Central memory CD8-positive, alpha-beta T cell (primary cell): ENCODE measurements at places on chromosomes 4 and X.

DNA sequence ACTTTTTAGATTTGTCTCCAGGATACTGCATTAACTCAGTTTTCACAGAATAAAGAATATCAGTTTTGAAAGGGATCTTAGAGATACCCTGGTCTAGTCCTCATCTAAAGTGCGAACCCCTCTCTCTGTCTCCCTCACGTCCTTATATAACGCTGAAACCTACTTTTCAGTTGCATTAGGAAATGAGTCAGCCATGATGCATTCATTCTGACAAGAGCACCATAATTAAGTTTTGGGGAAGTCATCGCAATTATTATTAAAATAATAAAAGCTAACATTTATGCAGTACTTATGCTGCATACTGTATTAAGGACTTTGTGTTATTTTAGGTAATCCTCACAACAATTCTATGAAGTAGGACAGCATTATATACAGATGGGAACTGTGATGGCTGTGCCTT, 116.1 kb downstream of the REELD1 start:
- no peaks in the 10 kb centered on the region for H3K36me3 ChIP-seq
- no peaks in the 10 kb centered on the region for H3K27me3 ChIP-seq
- H3K4me3 ChIP-seq: no peak overlapping the region
- DNase-seq: no peak

DNA sequence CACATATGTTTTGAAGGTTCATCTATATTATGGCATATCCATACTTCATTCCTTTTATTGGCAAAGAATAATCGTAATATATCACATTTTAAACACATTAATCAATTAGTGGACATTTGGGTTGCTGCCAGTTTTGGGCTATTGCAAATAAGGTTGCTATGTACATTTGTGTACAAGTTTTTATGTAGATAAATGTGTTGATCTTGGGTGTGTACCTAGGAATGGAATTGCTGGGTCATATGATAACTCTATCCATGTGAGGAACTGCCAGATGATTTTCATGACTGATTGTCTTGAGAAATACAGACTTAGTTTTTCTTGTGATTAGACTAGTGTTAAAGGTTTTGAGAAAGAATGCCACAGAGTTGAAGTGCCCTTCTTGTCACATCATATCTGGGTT, 99.2 kb upstream of the RAB40AL start:
- H3K27me3 ChIP-seq: no peaks in the 10 kb centered on the region
- no peak overlapping the region for H3K4me3 ChIP-seq
- H3K36me3 ChIP-seq: peaks cover 2% of the 10 kb centered on the region
- H3K27ac ChIP-seq: no peak overlapping the region
- H3K4me1 ChIP-seq: no peaks in the 10 kb centered on the region

DNA sequence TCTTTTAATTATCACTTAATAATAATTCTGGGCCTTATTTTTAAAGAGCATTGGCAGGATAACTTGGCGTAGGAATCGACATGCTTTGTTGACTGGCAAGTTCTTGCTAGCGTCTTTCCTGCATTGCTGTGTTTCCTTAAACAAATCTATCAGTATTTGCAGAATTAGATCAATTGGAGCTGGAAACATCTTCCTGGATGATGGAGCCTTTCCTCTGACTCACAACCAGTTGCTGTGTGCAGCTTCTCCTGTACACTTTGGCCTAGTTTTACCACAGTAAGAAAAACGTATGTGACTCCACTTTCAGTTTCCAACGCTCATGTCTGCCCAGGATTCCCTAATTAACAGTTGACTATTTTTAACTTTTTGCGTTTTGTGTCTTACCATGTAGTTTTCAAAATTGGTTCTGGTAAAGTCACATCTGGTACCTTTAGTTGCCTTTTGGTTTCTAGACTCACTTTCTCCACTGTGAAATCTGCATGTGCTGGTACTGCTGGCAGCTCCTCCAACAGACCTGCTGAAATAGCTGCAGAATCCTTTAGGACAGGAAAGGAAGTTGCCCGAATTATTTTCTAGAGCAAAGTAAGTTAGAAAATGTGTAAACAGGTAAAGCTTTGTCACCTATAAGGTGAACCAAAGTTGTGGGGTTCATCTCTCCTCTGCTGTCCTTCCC, 553.2 kb upstream of the FAT1 start:
- no peak overlapping the region for H3K27ac ChIP-seq
- H3K4me3 ChIP-seq: no peak overlapping the region
- H3K27me3 ChIP-seq: no peaks in the 10 kb centered on the region

- H3K27me3 ChIP-seq: peaks cover 11% of the 10 kb centered on the region
- H3K4me1 ChIP-seq: no peaks in the 10 kb centered on the region
These were observed 46.9 kb upstream of the HSD17B10 start for GRCh38 chrX:53481093-53481492.

DNA sequence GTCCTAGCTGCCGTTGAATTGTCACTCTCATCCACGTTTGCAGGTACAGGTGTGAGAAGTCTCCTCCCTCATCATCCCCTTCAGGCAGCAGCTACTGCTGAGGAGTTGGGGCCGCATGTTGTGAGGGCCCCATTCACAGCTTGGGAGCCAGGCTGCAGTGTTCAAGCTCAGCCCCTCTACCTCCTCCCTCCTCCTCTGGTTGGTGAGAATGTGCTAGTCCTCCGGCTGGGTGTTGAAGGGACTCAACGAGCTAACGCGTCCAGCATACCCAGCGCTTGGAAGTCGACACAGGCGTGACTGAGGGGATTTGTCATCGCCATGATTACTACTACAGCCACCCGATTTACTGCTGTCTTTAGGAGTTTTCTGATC, 82.0 kb upstream of the PSAPL1 start:
- no peak overlapping the region for H3K4me3 ChIP-seq
- H3K36me3 ChIP-seq: no peaks in the 10 kb centered on the region
- peaks cover 62% of the 10 kb centered on the region for H3K27me3 ChIP-seq
- H3K4me1 ChIP-seq: peaks cover 12% of the 10 kb centered on the region
- DNase-seq: no peak

DNA sequence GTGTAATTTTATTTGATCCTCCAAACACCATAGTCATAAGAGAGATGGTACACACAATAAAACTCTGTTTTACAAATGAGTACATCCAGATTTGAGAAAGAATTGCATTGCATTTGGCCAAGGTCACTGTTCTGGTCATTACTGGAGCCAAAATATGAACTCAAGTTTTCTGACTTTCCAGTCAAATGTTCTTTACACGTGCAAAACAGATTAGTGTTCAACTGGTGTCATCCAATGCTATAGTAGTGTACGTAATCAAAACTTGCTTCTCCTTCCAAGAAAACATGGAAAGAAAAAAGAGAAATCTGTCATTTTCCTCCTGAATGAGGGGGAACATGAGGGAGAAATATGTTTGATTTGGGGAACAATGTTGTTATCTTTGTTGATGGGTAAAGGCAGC, 291.9 kb downstream of the NAF1 start:
- no peak overlapping the region for H3K27ac ChIP-seq
- no peaks in the 10 kb centered on the region for H3K36me3 ChIP-seq
- no peaks in the 10 kb centered on the region for H3K27me3 ChIP-seq

GRCh38 chr4:17203797-17204196, 305.4 kb upstream of the LDB2 start:
- peaks cover 37% of the 10 kb centered on the region for H3K27me3 ChIP-seq
- H3K4me1 ChIP-seq: no peaks in the 10 kb centered on the region
- no peaks in the 10 kb centered on the region for H3K36me3 ChIP-seq
- no peak overlapping the region for H3K4me3 ChIP-seq
